ENCODE measurements at places on chromosomes 3 and 15.

DNA sequence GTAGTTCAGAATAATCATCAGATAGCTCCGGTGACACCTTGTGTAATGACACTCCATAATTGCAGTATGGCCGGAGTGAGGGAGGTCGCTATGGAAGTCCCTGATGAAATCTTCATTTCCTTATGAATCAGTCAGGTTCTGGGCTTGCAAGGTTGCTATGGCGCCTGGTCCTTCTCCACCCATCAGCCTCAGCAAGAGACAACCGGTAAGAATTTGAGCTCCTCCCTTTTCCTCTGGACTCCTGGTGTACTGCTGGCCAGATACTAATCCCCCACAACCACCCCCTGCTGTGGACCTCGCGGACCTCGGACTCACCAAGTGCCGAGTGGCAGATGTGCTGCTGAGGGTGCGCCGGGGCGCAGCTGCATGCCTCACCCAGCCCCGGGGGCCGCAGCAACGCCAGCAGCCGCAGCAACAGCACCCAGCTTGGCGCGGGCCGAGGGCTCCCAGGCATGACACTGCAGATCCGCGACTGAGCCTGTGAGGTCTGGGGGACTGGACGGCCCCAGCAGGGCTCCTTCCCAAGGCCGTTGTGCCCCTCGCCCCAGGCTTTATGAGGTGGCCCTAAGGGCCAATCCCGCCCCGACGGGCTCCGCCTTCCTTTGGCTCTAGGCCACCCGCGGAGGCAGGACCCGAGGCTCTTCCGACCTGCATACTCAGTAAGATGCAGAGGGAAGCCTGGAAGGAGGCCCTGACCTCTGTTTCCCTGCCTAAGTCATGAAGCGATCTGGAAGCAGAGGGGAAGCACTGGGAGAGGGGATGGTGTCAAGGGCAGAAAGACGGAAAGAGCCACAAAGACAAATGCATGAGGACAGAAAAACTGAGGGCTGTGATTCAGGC is at the start of gene TIMP4:
TSS of gene TIMP4 (minus strand) at position 526 of the 840 bp plus-strand sequence. CDS start at position 454, 72 bp downstream.
- peak; percentile 35 for DNase-seq

DNA sequence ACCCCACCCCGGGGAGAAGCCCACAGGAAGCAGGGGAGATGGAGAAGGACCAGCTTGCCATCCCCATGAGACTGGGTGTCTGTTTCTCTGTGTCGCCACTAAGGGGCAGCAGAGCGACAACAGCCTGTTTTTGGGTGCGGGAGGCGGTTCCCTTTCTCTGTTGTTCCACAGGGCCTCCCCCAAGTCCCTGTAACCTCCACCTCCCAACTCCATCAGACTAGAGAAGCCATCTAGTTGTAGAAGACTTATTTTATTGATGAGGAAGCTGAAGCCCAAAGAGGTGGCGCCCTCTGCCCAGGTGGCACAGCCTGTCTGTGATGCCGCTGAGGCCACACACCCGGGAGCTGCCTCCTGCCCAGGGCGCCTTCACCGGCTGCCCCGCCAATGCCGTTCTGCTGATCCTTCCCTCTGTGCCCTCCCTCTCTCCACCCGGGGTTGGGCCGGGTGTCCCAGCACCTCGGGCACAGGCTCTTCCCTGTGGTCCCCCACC is 3.9 kb upstream of the CCDC9B start:
- DNase-seq, result peak; percentile 53

- no peak for DNase-seq
Measured at GRCh38 chr3:17398959-17399551, 343.4 kb downstream of the TBC1D5 start.

GRCh38 chr15:60326824-60327654 is 70.7 kb downstream of the ANXA2 start:
- no peak for DNase-seq

GRCh38 chr3:150933473-150933995 is 28.3 kb upstream of the MINDY4B start:
- DNase-seq, result no peak

- no peak for DNase-seq
Measured at GRCh38 chr3:172380632-172381031, 67.6 kb downstream of the GHSR start.

GRCh38 chr15:74893627-74894026 is 3.8 kb downstream of the MPI start:
- no peak for DNase-seq

DNA sequence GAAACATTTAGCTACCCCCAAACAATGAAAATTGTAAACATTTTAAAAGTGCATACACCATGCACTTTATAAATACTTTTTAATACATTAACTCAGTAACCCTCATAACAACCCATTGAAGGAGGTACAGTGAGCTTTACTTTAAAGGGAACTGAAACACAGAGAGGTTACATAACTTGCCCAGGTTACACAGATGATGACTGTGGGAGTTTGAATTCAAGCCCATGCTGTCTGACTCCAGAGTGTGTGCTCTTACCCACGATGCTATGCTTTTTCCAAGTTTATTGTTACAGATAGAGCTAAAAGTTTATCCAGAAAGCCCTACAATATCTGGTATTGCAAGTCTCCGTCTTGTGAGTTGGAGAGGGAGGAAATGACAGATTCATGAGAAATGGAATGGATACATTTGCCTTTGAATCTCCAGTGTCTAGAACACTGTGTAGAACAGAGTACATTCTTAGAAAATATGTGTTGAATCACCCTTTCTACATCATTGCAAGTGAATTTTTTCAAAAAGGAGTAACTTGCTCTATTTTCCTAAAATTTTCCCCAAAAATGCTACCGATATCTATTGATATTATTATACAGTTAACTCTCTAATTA is 428.3 kb downstream of the NAALADL2 start:
- DNase-seq, result no peak

GRCh38 chr3:146322216-146322817 is 71.4 kb upstream of the PLSCR4 start:
- DNase-seq, result no peak

- peak; percentile 12 for DNase-seq
Measured at GRCh38 chr15:29208352-29208751, 61.3 kb downstream of the NSMCE3 start.

DNA sequence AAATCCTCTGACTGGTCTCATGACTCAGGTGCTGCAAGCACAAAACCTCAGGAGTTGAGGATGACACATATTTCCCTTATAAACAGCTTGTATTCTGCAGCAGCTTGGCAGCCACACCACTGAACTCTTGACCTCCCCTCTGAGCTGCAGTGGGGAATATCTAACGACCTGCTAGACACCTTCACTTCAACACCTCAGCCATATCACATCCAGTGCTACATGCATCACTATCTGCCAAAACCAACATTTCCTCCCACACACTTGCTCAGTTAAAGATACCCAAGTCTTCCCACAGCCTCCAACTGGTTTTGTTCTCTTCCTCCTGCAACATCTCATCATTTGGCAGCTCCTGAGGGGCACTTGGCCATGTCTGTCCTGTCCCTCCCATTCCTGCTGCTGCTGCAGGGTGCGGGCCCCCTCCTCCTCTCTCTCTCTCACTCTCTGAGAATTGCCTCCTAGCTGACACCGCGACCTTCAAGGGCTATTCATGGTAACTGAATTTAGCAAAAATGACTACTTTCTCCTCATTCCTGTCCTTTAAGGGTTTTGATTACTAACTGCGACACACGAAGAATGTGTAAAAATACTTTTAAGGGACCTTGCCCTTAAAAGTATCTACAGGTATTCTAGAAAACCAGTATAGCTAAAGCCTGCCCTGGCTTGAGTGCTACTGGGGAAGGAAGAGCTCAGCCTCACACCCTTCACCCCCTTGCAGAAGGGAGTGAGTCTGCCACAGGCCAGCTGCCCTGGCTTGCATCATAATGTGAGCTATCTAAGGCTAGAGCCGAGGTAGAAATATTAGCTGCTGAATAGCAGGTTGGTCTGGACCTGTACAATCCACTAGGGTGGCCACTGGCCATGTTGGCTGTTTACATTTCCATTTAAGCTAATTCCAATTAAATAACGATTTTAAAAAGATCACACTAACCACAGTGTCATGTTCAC is 5.0 kb upstream of the CCR9 start:
- DNase-seq, result peak; percentile 52

- no peak for DNase-seq
Measured at GRCh38 chr3:127801731-127802313, 20.5 kb downstream of the MGLL start.

DNA sequence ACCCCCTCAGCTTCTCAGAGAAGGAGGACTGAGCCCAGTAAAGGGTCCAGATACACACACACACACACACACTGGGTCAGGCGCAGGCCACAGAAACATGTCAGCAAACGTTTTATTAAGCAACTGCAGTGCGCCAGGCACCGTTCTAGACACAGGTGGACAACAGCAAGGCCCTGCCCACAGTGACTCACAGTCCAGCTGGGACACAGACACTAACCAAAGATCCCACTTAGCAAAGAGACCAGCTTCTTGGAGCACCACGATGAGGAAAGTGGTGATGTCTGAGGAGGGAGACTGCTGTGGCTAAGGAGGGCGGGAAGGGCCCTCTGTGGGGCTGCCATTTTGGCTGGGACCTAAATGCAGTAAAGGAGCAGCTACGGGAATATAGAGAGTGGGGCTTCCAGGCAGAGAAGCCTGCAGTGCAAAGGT is 2.8 kb upstream of the VILL start:
- DNase-seq, result no peak

Data from MG63 (cell line).